ENCODE measurements at places on chromosomes 6 and 20.
A peak's percentile ranks its signal among the peaks of the same experiment; 100 is the strongest.

GRCh38 chr6:139323511-139324300, 31.9 kb upstream of the TXLNB start:
- DNase-seq, result no peak

GRCh38 chr6:156852147-156852857, 75.1 kb downstream of the ARID1B start:
- no peak for DNase-seq

DNA sequence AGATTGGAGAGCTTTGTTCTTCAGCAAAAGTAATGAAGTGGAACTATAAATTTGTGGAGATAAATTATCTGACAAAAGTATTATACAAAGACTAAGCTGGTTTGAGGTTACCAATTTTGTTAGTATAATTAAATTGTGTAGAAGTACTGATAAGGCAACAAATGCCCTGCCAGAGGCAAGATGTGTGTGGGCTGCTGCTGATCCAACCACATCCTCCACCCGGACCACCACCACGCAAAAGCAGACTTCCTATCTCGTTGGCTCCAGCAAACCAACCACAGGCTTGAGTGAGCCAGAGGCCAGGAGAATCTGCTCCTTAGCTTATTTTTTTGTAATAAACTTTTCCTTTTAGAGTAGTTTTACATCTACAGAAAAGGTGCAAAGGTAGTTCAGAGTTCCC, 1.1 kb upstream of the MYLK4 start:
- DNase-seq, result no peak

GRCh38 chr6:21190701-21191100, 402.9 kb upstream of the SOX4 start:
- no peak for DNase-seq

GRCh38 chr20:7085467-7085866, 318.0 kb downstream of the BMP2 start:
- DNase-seq, result peak; percentile 14

DNA sequence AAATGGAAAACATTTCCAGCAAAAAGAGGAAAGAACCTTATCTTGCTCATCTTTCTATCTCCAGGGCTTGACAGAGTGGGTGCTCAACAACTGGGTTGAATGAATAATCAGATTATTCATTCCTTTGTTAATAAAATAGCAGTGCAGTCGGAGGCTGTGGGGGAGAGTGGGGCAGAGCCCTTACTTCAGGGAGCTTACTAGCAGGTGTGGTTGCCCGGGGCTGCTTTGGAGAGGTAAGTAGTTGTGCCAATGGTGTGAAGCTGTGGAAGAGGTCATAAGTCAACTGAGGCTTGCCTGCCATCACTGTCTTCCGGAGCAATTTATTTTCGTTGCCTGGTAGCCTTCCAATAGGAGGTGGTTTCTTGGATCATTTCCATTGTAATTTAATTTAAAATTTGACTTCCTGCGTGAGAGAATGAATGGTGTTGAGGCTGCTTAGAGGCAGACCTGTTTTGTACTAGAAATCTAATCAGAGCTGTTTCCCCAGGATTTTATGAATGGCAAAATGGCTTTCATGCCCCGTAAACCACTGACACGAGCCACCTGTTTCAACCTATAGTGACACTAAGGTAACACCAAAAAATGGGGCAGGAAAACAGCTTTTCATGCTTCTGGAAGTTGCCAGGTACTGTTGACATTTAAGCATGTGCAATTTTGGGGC, 51.4 kb downstream of the ZDHHC14 start:
- DNase-seq, result no peak

GRCh38 chr6:138308731-138309110, 69.0 kb upstream of the SMIM28 start:
- DNase-seq, result no peak

DNA sequence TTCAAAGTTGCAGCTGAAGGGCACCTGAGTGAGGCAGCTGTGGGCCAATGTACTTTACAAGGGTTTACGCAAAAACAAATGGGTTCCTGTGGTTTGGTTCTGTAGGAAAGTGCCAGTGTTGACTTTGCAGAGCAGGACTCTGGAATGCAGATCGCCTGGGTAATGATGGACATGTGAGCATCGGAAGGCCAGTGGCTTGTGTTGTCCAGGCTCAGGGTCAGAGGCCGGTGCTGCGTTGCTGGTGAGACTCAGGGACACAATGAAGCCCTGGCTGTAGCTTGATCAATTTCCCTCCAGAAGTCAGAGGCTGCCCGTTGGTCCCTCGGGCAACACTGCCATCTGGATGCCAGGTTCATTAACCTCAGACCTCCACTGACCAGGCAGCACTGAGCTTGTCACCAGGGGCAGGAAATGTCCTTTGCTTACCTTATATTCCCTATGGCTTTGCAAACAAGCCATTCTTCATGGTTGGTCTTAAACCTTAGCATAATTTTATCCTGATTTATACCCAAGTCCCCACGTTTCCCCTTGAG, 753.4 kb downstream of the QKI start:
- DNase-seq, result no peak

GRCh38 chr6:5094327-5094726, 9.2 kb downstream of the PPP1R3G start:
- DNase-seq, result no peak

DNA sequence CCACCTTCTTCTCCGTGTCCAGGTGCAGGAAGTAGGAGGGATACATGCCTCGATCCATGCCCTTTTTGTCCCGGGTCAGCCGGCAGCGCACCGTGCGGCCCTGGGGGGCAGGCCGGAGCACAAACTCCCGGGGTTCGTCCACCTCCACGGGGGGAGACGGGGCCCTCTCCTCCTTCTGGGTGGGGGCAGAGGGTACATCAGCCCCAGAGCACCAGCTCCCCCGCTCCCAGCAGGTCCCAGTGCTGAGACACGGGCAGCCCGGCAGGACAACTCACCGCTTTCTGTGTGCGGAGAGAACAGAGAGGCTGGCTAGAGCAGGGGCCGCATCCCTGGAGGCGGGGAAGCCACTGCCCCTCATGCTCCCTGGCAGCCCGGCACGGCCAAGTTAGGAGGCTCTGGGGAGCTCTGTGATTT, 6.7 kb downstream of the TULP1 start:
- DNase-seq, result no peak

Data from left renal cortex interstitium (tissue), 4 donors.